ENCODE measurements at places on chromosomes 2 and 18. TPM values are rescaled to one million over a fixed set of nuclear protein-coding genes. Genes with fewer than 3 reads are reported as not detected.

NEB gene
- 1.4 TPM for total RNA-seq

MYO5B gene
- 2.0 TPM for total RNA-seq

GRCh38 chr2:193276988-193277387 lies 1082.3 kb upstream of the TMEFF2 start:
- no peak for DNase-seq

DNA sequence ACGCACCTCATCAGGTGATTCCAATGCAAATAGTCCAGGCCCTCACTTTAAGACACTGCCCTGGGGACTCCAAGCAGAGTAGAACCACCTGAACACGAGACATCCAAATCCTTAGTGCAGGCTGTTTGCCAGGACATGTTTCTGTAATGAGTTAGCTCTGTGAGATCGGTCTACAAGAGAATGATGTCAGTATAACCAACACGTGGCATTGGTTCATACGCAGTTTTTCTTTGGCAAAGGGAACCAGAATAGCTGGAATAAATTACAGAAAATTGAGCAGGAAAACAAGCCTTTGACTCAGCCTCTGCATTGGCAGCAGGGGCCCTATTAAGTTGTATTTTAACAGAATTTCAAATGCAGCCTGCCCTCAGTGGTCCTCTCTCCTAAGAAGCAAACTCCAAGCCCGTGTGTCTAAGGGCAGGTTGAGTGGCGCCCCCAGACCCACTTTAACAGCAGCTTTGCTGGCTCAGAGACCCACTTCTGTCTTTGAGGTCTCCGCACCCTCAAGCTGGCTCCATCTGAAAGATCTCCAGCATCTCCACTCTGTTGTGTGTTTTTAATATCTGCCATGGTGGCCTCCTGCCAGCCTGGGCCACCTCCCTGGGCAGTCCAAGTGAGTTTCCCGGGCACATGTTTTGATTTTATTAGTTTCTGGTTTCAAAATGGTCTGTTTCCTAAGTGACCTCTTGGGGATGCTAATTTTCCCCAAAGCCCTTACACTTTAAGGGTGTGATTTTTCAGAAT lies 61.3 kb downstream of the ALPK2 start:
- peak; percentile 33 for DNase-seq

GRCh38 chr2:77322431-77322830 lies 199.7 kb downstream of the LRRTM4 start:
- DNase-seq, result no peak

DNA sequence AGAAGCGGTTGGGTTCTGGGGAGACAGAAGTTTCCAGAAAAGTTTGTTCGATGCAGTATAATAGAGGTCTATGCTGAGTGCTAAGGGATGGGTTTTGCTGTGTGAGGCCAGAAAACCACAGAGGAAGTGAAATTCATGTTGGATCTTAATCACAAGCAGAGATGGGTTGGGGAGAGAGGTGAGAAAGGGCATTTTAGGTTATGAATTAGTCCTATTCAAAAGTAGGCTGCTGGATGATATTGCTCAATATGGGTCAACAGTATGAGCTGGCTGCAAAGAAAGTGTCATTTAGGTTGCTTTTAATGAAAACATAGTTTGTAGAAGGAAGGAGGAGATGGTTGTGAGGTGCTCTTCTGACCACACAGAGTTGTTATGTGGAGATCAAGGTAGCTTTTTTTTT lies 118.8 kb upstream of the LHCGR start:
- no peak for DNase-seq

GRCh38 chr2:114082731-114083433 lies 193.0 kb downstream of the ACTR3 start:
- no peak for DNase-seq

Data from uterus (tissue), 4 donors.